ENCODE measurements at places on chromosomes 1 and 21.

GRCh38 chr1:155591770-155592169, 18.2 kb upstream of the MSTO1 start:
- peak; percentile 61 for DNase-seq

DNA sequence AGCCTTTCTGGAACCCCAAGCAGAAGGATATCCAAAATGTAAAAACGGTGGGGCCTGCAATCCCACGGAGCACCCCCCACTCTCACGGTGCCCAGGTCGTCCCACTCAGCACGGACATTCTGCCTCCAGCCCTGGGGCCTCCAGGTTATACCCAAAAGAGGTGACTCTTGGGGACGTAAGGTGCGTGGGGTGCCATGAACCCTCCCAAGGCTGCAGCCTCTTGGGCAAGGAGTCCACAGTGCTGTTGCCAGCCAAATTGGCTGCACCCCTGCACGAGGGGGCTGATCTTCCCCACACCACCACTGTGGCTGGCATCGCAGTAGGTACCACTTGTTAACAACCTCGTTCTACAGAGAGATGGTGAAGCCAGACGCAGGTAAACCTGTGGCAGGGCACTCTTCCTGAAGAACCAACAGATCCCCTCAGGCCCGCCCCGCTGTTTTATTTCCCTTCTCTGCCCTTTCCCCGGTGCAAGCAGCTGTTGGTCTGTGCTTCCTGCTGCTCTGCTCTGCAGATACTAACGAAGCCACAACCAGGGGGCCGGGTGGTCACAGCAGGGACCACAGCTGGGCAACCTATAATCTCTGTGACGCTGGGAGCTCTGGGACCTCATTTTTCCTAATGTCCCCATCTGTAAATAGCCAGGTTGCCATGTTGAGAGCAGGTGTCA, 8.7 kb downstream of the TFF3 start:
- DNase-seq, result no peak

DNA sequence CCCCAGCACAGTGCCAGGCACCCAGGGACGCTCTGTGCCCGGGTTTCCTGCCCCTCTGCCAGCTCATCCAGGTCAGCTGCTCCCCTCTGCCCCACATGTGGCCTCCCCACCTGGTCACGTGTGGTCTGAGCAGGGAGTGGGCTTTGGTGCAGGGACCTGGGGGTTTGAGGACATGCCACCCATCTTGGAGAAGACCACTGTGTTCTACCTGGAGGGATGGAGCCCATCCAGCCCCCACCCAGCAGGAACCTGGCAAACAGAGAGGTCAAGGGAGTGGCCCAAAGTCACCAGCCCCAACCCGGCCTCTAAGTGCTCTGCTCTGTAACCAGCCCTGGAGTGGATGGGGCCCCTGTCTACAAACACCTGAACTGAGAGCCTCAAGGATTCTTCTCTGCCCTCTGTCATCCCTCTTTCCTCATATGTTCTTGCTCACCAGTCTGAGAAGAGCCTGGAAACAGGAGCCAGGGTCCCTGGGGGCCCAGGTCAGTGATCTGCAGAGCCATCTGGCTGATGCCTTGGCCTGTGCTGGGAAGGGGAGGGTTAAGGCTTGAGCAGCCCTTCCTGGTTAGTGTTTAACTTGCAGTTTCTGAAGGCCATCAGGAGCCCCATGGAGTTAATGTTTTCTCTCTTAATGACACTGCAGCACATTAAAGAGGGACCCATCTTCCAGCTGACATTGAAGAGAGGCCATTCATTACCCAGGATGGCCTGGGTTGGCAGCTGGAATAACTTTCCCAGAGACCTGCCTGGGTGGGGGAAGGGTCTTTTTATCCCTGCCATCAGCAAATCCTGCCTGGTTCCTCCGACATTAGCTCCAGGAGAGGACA, 235.4 kb downstream of the PTPRU start:
- DNase-seq, result no peak

DNA sequence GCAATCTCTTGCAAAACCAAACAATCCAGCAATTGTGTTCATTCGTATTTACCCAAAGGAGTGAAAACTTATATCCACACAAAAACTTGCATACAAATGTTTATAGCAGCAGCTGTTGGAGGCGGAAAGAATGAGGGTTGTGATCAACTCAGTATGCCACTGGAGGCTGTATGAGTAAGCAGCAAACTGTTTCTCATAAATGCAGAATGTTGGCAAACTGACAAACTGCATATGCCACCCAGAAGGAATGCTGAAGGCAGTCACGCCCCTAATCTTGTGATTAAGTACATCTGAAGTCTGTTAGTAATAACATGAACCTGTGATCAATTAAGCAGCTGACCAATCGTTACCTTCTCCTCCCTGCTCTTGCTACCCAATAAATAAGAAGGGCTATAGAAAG, 60.5 kb upstream of the CR2 start:
- DNase-seq, result peak; percentile 88

- no peak for DNase-seq
These were observed 172.5 kb downstream of the CTH start for GRCh38 chr1:70583522-70583921.

GRCh38 chr1:7587108-7587772, 183.9 kb upstream of the VAMP3 start:
- DNase-seq, result no peak

DNA sequence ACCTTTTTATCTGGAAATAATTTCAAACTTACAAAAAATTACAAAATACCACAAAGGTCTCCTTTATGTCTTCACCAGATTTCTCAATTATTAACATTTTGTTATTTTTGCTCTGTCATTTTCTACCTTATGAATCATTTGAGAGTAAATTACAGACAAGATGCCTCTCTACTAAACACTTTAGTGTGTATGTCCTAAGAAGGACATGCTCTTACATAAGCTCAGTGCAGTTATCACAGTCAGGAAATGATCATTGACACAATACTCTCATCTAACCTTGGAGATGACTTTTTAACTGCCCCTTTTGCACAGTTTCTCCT, 378.9 kb upstream of the RUNX1 start:
- DNase-seq, result no peak

DNA sequence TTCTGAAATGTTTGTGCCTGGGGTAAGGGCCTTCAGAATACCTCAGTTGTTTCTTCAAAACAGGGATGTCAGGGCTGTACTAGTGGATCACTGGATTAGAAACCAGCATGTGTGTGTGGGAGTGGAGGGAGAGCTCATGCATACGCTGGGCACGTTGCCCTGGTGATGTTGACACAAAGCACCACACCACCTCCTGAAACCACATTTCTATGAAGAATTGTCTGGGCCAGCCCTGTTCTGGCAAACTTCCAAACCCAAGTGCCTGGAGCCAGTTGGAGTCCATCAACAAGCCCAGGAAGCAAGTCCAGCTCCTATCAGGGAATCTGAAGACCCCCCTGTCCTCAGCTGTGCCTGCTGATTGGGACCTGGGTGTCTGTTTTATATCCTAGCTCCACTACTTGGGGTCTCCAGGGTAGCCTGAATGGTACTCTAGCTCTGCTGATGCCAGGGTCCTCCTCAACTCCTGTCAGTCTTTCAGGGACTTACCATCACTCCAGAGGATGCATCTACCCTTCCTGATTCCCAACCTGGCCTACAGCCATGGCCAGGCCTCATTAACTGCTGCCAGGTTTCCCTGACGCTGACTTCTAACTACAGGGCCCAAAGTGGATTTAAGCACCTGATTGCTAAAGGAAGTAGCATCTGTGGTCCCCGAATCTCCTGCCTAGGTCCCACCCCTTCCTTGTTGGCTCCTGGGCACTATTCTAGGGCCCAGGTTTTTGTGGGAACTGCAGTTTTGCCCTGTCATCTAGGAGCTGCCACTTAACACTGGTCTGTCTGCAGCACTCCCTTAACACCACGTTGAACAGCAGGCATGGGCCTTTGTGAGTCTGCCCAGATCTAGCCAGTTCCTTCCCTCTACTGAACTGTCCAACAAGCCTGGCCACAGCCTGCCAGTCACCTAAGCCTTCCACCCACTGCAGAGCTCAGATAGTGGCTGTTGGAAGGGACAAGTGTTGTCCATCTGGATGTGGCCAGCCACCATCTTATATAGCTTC, 45.5 kb downstream of the LPAR3 start:
- peak; percentile 66 for DNase-seq

DNA sequence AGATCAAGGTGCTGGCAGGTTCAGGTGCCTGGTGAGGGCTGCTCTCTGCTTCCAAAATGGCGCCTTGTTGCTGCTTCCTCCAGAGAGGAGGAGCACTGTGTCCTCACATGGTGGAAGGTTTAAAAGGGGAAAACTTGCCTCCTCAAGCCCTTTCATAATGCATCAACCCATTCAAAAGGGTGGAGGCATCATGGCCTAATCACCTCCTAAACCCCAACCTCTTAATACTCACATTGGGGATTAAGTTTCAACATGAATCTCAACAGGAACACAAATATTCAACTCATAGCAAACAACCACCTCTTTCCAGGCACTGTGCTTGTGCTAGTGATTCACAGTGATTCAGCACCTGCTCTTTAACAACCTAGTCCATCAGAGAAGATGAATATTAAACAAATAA, 4.2 kb downstream of the S100A12 start:
- DNase-seq, result no peak

DNA sequence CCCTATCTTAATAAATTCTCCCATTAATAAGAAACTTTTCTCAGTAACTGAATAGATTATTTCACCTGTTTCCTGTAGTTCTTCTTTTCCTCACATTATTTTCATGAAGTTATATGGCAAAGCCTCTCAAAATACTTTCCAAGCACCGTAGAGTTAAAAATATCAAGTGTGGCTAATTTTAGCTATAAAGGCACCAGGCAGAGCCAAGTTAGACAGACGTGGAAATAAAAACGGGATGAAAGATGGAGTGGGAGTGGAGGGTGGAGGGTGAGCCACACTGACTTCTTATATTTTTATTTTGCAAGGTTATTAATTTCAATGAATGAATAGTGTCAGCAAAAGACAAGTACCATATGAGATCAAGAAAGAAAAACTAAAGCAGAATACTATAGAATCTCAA, 71.7 kb downstream of the ENAH start:
- no peak for DNase-seq

DNA sequence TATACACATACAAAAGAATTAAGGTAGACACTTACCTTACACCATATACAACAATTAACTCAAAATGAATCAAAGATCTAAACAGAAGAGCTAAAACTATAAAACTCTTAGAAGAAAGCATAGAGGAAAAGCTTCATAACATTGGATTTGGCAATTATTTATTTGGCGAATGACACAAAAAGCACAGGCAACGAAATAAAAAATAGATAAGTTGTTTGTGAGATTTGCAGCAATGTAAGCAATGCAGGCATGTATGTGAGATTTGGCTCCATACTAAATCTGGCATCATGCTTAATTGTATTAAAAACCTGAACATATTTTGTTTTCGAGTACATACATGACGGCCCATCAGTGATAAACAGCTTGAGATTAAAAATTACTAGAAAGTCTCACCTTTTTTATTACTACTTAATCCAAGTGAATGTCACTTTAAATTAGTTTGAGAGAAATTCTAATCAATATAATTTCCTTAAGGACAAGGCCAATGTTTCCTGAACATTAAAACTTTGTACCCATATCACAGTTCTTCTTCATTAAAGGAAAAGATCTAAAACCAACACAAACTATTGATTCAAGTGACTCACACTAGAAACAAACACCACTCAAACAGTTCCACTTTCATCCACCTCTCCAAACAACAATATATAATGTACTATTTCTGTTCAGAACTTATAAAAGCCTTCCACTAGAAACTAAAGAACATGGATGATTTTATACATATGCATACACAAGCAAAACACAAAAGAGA, 23.1 kb upstream of the TMEM125 start:
- DNase-seq, result no peak

DNA sequence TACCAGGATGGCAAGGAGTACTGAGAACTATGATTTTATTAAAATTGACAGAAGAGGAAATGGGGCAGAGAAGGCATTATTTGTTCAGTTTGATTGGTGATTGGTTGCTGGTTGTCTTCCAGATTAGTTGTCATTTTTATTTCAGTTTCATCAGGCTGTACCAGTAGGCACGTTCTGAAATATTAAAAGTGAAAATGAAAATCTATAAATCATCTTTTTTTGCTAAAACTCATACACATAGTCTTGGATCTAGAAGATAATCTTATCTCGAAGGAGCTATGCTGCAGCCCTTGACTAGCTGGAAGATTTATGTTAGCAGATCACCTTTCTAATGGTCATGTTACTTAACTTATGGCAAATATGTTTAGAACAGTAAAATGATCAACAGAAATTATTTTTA, 29.0 kb downstream of the NEK7 start:
- no peak for DNase-seq

DNA sequence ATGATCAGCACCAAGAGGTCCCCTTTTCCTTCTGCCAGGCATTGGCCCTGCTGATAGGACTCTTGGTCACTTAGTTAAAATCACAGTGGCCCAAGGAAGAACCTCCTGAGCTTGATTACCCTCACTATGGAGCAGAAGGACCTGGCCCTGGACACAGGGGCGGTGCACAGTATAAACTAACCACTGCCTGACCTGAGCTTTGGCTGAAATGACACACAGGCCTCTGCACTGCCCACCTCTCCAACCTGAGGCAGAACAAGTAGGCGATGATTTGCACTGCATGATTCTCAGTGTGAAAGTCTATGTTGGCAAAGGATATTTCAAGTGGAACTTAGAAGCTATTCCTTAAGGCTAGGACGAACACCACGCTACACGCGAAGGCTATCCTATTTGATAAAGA, 48.5 kb downstream of the CAPN2 start:
- DNase-seq, result no peak

DNA sequence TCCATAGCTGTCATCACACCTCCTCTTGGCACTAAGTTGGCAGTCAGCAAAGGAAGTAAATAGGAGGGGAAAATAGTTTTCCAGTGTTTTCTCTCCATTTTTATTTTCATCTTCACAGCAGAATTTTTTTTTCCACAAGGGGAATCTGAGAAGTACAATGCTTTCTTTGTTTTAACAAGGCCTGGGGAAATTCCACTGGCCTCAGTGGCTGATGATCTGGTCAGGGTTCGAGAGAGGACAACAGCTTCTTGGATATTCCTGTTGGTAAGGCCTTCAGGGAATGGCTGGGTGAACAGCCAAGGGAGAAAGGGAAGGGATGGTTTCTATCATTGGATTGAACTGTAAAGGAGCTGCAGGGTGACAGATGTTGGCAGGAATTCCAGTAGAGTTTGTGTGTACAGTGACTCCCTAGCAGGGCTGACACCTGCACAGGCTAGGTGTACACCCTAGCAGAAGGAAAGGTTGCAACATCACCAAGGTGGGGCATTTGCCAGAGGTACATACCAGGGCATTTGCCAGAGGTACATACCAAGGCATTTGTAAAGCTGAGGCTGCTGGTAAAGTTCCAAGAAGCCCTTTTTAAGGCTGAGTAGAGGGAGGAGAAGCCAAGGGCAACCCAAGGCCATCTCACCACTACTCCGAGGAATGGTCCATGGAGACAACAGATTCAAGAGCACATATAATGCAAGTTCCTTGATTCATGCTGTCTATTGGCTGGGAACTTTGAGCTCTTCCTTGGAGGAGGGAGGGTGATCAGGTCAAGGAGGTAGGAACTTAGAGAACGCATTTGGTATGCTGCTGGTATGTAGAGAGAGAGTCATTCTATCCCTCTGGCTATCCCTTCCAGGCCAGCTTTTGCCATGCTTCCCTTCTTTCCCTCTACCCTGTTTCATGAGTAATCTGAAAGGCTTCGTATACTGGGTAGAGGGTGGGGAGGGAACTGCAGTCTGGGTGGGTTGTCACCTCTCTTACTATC, 3.1 kb downstream of the GJA5 start:
- no peak for DNase-seq

- DNase-seq, result no peak
These were observed 28.1 kb upstream of the IL10 start for GRCh38 chr1:206800411-206800810.

- DNase-seq, result no peak
These were observed 3.0 kb downstream of the DMRTB1 start for GRCh38 chr1:53462193-53462592.

Measured in SJSA1 (cell line).